ENCODE measurements at places on chromosomes 7 and 10.
A peak's percentile ranks its signal among the peaks of the same experiment; 100 is the strongest.

GRCh38 chr10:99450156-99450555, 19.7 kb upstream of the GOT1 start:
- no peak for DNase-seq

- DNase-seq, result no peak
These were observed 102.6 kb upstream of the NEBL start for GRCh38 chr10:20999699-21000098.

DNA sequence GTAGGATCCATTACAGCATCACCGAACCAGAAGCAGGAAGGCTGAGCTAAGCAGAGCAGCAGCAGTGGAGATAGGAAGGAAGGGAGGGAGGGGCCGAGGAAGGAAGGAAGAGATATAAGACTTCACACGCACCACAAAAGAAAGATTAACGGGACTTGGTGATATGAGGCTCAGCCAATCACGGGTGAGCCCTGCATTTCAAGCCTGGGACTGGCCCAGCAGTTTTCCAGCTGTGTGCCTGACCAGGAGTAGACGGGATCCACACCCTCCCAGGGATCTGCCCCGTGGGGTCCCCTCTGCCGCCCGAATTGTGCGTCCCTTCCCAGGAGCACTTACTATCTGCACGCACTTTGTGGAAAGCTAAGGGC, 16.2 kb downstream of the ATG9B start:
- no peak for DNase-seq

- DNase-seq, result no peak
These were observed 129.2 kb upstream of the SEC61G start for GRCh38 chr7:54888067-54888733.

GRCh38 chr10:51911723-51912122, 212.3 kb upstream of the CSTF2T start:
- no peak for DNase-seq

GRCh38 chr10:11177926-11178471, 160.3 kb downstream of the CELF2 start:
- peak; percentile 78 for DNase-seq

GRCh38 chr7:78226059-78226719, 427.6 kb downstream of the PHTF2 start:
- no peak for DNase-seq

DNA sequence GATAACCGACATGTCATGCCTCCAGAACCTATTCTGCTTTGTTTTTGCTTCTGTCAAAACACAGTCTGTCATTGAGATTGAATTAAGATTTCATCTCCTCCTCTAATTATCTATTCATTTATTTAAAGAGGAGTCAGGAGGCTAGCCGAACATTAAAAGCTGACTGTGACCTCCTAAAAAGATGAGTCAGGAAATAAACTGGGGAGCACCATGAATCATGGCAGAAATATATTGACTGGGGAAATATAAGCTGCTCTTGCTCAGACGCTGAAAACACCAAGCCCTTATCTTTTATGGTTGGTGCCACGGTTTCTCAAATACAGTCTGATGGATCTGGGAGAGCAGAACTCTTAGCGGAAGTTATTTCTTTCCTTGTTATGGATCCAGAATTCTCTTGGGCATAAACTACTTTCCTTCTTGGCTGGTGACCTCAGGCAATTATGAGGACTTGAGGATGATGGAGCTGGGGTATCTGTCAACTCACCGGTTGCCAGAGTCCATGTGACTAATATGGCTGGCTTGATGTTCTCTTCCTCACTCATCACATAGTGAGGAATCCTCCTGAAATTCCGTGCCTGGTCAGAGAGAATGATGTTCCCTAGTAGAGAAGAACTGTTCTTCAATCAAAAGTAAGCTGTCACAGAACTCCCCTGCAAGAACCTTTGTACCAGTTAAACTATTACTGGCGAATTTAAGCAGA, 307.6 kb upstream of the PHYHIPL start:
- no peak for DNase-seq

DNA sequence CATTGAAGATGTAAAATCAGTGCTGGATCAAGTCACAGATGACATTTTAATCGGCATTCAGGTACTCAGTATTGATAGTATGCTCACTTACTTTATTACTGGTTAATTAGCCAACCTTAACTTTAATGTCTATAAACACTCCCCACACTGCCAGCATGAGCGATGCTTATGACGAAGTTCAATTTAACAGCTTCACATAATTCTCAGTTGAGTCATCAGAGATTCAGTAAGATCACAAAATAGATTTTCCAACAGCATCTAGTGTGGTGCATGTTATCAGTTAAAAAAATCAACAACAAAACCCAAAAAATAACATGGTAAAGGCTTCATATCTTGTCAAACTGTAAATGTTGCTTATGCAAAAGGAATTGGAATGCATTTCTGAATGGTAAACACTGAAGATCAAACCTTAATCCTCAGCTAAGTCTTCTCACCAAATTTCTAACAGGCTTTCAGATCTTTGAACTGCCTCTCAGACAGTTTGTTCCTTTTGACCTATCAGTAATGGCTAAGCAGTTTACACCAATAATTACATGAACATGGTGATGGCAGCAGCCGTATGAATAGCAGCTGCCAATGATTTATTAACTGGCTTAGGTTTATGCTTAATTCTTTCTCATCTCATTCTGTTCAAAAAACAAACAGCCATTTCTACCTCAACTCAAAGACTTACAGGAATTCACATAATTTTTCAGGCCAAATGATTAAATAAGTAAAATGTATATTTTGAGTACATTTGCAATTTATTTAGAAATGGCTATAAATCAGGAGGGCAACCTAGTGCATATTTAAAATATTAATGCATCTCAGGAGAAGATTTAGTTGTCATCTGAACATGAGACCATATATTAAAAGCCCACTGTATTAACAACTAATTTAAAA, 98.5 kb downstream of the CABCOCO1 start:
- no peak for DNase-seq

- DNase-seq, result no peak
These were observed 320.5 kb downstream of the MAGI2 start for GRCh38 chr7:79132844-79133451.

GRCh38 chr7:7014827-7015595, 167.3 kb upstream of the C1GALT1 start:
- DNase-seq, result no peak

DNA sequence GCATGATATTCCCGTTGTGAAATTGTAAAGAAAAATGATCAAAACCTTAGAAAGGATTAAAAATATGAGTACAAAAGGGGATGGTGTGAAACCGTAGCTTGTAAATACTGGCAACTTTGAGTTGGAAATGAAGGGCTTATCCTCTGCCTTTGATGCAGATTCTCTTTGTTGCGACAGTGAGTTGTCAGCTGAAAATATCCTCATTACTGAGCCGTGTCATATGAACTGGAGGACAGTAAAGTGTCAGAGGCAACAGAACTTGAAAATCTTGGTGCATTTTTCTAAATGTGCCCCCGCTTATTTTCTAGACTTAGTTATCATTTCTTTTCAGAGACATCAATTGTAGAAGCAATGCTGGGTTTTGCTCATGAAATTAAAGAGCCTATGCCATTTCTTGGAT, 170.5 kb upstream of the NPS start:
- no peak for DNase-seq

DNA sequence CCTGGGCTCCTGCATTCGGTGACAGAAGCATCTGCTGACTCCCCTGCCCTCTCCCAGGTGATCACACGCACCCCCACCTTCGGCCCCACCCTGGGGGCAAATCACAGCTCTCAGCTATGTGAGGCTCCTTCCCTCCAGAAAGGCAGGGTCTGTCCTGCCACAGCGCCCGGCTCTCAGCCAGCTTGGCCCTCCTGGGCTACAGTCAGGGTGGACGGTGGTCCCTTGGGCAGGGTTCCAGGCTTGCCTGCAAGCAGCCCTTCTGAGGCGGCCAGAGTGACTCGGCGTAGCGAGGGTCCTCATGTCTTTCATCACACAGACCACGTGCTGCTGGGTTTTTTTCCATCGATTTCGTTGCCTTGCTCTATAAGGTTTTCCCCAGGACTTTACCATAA, 53.6 kb upstream of the EBF3 start:
- peak; percentile 32 for DNase-seq

All from activated CD8-positive, alpha-beta memory T cell treated with anti-CD3 and anti-CD28 coated beads for 24 hours (primary cell).